ENCODE measurements at places on chromosomes 7 and 10.

- no peak for DNase-seq
Measured at GRCh38 chr7:69411018-69411417, 187.3 kb upstream of the AUTS2 start.

- DNase-seq: no peak
Measured at GRCh38 chr7:105133986-105134655, 120.1 kb downstream of the KMT2E start.

GRCh38 chr10:61623161-61623560, 39.6 kb upstream of the CABCOCO1 start:
- DNase-seq: no peak

DNA sequence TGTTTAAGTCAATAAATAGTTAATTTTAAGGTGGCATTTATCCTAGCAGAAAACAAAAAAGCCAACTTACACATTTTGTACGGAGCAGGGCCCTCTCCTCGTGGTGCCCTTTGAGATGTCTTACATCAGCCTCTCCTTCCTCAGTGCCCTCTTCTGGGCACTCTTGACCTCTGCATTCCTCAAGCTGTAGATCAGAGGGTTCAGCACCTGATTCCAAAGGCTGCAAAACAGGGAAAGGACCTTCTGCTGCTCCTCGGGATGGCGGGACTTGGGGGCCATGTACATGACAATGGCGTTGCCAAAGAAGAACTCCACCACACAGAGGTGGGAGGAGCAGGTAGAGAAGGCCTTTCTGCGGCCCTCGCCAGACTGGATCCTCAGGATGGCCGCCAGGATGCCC, 4.6 kb upstream of the OR2A14 start:
- DNase-seq: no peak

DNA sequence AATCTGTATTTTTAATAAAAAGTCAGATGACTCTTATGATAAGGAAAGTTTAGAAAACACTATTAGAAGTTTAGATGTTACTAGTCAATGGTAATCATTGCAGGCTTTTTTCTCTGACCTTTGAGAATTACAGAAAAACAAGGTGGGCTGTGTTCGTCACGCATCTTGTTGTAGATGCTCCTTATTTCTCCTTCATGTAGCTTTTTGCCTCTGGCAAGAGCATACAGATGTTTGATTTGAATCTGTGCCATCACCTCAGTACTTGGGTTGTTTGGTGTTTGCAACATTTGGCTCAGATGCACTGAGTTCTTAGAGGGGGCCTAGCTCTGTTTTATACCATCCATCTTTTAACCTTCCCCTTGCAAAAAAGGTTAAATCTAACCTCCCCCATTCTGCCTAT, 11.5 kb downstream of the TAS2R16 start:
- no peak for DNase-seq
